Anterior cingulate cortex (tissue), 58 donors: ENCODE measurements at places on chromosomes 2 and 18.

DNA sequence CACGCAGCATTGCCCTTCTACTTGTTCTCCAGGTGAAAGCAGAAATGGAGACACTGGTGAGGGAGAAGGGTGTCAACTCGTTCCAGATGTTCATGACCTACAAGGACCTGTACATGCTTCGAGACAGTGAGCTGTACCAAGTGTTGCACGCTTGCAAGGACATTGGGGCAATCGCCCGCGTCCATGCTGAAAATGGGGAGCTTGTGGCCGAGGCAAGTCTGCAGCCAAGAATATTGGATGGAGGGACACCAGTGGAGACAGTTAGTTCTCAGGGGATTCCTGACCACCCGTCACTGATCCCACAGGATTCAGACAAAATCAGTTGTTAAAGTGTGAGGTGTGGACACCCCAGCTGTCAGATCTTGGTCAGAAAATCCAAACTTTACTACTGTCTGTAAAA is 43.2 kb upstream of the MAPRE3 start:
- no peak for DNase-seq

- no peak for DNase-seq
Measured at GRCh38 chr2:1613078-1613445, 131.3 kb downstream of the PXDN start.

DNA sequence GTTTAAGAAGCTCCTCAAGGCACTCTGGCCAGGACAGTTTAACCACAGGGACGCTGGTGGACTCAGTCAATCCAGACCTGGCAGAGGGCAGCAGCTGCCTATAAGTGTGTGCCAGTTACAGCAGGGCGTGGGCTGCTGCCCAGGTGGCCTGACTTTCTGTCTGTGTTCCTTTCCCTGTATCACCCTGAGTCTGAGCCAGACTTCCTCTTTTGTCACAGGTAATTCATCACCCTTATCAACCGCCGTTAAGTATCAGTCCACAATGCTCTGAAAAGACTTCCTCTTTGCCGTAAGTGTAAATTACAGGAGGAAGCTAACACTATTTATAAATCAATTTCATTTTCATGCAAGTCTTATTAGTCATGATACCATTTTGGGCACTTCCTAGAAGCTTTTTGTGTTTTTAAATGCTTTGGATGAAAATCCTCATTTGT is 7.0 kb downstream of the LPIN1 start:
- no peak for DNase-seq

GRCh38 chr2:28835781-28836180 is 25.1 kb downstream of the SPDYA start:
- DNase-seq: no peak

DNA sequence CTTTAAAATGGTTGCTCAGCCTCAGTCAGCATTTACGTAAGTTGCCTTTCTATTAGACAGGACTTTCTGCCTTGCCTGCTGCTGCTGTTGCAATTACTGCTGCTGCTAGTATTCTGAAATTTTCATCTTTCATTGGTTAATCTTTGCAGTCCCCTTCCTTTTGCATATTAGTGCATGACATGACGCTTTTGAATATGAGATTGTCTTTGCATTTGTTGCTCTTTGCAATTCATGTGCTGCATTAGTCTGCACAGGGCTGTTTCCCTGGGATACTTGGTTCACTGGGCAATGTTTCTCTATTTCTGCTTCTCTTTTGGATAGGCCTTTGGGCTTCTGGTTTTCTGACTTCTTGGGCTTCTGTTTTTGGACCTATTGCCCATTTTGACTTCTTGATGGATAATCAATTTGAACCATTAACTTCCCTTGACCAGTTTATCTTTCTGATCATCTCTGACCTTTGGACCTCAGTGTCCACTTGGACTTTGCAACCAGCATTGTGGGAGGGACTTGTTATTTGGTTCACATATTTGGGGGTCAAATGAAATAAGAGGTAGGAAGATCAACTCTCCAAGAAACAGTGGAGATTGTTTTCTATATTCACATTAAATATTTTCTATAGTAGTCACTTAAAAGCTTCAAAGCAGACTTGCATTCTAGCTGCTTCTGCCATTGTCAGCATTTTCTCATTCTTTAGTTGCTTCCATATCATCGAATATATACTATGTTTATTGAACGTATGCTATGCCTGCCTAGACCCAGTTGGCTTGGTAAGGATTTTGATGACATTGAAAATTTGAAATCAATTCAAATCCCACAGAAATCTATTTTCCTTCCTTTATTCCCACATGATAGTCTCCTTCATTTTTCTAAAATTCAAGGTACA is 12.5 kb upstream of the BUB1 start:
- DNase-seq: no peak

- DNase-seq: no peak
Measured at GRCh38 chr18:50172367-50172766, 22.6 kb downstream of the MYO5B start.

DNA sequence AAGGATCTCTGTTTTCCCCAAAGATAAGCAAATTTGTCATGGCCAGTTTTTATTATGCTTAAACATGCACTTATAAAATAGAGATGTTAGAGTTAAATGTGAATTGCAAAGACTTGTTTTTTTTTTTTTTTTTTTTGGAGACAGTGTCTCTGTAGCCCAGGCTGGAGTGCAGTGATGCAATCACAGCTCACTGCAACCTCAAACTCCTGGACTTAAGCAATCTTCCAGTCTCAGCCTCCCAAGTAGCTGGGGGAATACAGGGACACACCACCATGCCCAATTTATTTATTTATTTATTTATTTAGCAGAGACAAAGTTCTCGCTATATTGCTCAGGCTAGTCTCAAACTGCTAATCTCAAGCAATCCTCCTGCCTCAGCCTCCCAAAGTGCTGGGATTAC is 15.1 kb downstream of the PHOSPHO2 start:
- DNase-seq: no peak

DNA sequence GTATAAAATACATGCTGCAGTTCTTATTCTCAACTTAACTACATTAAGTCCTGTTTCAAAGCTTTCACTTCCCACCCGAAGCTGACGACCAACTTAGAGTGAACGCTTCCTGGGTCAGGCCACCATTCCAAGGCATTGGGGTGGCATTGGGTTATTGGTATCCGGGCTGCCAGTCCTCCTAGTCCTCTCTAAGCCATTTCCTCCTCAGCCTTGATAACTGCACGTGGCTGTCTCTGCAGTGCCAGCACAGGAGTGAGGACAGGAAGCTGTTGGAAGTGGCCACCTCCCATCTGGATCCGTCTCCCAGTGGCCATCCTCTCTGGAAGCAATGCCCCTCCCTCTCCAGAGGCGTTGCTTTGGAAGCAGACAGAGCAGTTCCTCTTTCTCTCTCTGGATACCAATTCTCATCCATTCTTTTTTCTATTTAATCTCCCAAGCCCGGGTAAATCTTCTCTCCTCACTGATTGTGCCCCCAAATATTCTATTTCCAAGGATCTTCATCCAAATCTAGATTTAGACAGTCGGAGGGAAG is 354.7 kb downstream of the EIPR1 start:
- DNase-seq: no peak

GRCh38 chr2:179692610-179693009 is 168.8 kb downstream of the ZNF385B start:
- no peak for DNase-seq

- DNase-seq: no peak
Measured at GRCh38 chr2:68762100-68762499, 27.5 kb downstream of the ARHGAP25 start.

- DNase-seq: no peak
Measured at GRCh38 chr2:17765398-17765797, 11.5 kb downstream of the GEN1 start.

DNA sequence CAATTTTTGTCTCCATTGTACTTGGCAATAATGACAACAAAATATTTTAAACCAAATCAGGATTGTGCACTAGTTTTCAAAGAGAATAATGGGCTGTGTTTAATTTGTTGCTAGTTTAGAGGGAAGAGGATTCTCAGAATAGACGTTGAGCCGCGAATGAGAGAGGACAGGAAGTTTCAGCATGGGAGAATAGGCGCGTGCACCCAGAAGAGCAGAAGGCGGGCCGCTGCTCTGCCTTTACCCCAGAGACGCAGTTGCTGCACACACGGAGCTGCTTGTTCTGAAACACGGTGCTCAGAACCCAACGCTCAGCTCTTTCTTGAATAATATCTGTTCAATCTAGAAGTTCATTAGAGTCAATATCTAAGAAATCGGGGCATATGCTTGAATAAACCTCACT is 223.4 kb downstream of the MYT1L start:
- no peak for DNase-seq

DNA sequence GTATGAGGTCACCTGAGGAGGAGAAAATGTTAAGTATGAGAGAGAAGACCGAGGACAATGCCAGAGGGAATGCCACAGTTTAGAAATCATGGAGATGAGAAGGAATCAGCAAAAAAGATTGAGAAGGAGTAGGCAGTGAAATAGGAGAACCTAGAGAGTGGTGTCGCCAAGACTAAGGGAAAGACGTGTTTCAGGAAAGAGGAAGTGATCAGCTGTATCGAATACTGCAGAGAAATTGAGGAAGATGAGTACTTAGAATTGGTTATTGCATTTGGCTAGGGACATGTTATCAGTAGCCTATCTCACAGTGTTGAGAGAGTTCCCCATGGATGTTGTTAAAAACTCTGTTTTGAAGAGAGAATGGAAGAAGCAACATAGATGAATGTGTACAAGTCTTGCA is 112.3 kb downstream of the GALNT1 start:
- DNase-seq: no peak

DNA sequence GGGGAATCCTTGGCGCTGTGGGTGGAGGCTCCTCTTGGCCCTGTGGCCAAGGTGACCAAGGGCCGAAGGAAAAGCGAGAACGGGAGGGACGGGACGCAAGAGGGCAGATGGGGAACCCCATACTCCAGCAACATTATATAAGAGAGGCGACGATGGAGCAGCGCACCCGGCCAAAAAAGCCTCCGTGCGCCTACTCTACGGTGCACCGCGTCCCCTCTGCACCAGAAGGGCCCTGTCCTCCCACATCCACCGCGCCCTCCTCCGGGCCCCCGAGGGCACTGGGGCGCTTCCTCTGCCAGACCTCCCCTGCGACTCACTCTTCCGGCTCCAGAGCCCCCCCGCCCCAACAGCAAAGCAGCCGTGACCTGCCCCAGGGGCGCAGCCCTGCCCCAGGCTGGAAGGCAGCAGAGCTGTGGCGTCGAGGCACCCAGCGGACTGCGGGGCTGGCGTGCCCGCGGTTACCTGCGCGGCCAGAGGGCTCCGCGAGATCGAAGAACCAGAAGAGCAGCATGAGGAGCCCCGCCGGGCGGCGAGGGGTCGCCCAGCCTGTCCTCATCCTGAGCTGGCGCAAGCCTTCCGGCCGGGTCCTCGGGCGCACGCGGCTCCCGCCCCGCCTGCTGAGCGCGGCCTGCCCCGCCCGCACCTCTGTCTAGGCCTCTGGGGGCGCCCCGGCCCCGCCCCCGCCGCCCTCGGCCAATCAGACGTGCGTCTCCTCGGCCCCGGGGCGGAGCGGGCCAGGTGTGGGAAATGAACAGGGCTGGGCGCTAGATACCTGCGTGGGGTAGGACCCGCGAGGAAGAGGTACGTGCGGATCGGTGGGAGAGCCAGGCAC is 106.3 kb upstream of the CD302 start:
- DNase-seq: no peak

GRCh38 chr2:207260021-207260420 is 94.3 kb upstream of the KLF7 start:
- no peak for DNase-seq

DNA sequence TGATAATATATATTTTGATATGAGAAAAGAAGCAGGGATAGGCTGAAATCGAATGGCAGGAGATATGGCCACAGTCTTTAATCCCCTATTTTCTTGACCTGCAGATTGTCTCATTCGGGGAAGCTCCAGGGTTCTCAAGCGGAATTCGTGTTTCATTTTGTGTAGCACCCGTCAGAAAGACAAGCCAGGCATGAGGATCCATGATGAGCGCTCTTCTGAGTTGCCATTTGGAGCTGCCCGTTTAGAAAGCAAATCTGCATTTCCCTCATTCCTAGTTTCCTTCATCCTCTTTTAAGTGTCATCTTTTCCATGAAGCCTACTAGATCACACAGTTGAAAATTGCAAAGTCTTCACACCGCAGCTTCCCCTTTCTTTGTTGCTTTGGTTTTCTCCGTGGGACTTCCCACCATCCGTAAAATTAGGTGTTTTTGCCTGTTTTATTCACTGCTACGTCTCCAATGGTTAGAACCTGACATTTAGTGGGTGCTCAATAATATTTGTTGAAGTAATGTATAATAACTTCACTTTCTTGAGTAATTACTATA is 16.9 kb downstream of the HNMT start:
- no peak for DNase-seq

GRCh38 chr2:96485350-96485749 is 19.8 kb downstream of the NEURL3 start:
- no peak for DNase-seq

DNA sequence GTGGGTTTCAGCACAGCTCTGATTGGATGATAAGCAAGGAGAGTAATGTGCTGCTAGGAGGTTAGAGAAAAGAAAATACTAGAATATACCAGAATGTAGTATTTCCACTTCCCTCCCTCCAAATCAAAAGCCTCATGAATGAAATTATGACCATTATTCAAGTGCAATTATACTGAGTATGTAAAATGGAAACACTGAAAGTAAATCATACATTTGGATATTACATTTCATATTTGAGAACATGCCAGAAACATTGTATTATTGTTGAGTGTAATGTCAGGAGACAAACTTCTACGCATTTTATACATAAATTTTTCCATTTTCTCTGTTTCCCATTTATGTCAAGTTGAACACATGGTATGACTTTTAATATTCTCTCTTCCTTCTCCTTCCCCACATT is 942 bp upstream of the CETN1 start:
- DNase-seq: no peak

DNA sequence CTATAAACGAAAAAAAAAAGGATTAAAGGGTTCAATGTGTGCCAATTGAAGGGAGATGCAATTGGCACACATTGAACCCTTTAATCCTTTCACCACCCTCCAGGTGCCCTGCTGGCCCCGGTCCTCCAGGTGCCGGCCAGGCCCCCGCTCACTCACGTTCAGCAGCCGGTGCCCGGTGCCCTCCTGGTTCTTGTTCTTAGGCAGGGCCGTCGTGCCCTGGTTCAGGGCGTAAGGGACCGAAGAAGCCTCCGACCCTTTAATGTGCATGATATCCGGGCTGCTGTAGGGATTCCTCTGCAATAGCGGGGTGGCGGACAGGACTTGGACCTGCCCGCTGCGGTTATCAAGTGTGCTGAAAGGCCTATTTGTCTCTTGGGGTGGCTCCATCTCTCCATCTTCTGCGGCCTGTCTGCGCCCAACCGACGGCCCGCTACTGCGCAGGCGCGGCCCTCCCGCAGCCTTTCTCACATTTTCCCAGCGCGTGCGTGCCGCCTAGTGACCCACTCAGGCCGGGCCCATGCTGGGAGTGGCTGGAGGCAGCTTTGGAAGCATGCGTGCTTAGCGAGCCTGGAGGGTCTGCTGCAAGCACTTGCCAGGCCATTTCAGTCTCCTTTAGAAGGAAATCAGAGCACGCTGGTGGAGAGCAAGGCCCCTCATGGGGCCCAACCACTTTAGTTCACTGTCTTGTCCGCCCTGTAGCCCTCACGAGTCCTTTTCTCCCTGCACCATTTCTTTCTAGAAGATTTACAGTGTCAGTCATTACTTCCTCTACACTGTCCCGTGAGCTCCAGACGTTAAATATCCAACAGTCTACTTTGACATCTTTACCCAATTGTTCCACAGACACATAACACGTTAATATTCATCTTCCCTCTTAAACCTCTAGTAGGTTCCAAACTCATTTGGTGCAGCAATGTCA is 24.3 kb downstream of the TMEM237 start:
- DNase-seq: peak; percentile 33

- no peak for DNase-seq
Measured at GRCh38 chr2:63270717-63271116, 220.1 kb downstream of the OTX1 start.

- DNase-seq: no peak
Measured at GRCh38 chr2:208046686-208047085, 21.4 kb upstream of the PLEKHM3 start.
